ENCODE measurements at places on chromosomes 1 and 21.

DNA sequence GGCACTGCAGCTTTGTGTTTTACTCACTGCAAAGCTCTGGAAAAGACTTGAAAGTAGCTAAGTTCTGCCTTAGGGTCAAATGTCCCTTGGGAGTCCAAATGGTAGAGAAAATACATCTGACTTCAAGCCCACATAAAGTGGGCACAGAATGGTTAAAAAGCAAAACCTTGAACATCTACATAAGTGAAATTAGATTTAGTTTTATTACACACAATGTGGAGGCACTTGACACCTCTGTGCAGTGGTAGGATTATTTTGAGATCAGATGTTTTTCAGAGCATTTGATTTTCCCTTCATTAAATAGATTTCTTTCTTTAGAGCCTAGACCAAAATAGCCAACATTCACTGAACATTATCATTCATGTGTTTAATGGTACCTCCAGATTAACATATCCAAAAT, 11.2 kb upstream of the FCRL3 start:
- DNase-seq, result no peak

DNA sequence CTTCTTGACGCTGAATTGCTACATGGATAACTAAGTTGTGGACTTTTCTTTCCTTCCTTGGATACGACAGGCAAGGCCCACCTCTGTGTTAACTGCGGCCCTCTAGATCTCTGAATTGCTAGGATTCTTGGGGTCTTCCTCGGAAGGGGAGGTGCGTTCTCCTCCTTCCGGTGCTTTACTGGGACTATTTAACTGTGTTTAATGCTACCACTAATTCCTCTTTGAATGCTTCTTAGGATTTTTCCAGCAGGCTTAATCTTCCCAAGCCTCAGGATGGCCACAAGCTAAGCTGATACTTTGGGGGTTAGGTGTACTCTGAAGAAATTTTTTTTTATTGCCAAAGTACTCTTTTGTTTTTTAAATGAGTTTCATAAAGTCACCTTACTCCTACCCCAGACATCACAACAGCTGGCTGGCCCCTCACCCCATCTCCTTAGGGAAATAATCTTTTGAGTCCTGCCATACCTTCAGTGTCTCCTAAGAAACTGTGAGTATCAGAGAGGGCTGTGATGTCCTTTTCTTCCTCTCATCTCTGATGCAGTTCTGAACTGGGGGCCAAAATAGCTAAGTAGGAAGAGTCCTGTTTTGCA, 21.4 kb downstream of the KIRREL1 start:
- no peak for DNase-seq

DNA sequence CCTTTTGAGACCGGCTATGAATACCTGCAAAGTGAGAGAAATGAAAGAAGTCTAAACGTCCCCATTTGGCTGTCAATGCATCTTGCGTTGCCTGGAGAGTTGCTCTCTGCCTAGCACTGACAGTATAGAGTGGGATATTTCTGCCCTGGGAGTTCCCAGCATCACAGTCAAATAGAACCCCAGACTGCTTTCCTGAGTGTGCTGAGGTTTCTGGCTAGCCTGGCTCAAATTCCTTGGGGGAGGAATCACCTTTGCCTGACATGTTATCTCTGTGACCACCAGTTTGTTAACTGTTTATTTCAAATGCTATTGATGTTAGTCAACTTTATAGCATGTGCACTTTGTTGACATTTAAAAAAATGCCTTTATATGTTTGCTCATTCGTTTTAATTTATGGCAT, 212.0 kb upstream of the FAM78B start:
- DNase-seq, result no peak

GRCh38 chr21:39385299-39386145, 36.6 kb upstream of the HMGN1 start:
- no peak for DNase-seq

DNA sequence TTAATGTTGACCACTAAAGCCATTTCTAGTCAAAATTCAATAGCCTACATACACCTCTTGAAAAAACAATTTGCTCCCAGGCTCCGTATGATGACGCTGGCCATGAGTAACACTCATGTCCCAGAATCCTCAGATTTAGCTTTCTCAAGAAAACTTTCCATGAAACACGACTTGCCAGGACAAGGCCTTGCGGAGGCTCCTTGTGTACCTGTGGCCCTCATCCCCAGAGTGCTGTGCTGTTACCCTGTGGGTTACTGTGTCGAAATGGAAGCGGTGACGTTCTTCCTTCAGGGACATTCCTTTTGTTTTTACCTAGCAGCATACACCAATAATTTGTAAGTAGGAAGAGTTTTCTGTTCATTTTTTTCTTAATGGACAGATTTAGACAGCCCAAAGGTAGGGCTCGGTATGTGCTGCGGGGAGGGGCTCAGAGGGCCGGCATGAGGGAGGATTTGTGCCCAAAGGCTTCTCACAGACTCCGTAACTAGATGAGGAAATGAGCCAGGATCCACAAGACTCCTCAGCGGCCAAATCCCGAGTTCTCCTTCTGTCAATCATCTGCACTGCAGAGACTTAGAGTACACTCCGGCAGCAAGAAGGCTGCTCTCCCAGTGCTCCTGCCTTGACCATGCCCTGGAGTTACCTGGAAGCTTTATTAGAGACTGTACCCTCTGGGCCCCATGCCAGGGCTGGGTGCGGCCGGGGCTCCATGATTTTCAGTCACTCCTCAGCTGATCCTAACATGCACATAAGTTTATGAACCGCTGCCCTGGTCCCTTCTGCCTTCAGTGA, 17.8 kb downstream of the GNG12 start:
- no peak for DNase-seq

DNA sequence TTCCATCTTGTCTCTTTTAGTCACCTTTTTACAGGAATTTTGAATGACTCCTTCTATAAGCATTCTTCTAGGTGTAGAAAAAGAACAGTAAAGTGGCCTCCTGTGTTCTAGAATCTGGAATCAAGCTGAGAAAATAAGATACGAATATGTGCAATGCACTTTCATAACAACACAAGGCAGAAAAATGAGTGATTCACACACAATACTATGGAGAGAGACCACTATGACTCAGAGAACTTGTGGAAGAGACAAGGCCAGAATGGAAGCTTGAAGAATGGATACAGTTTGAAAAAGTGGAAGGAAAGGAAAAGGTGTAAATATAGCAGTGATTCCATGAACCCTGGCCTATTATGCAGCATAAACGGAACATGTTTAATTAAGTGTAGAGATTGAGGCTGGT, 57.1 kb upstream of the SAMSN1 start:
- DNase-seq, result no peak

DNA sequence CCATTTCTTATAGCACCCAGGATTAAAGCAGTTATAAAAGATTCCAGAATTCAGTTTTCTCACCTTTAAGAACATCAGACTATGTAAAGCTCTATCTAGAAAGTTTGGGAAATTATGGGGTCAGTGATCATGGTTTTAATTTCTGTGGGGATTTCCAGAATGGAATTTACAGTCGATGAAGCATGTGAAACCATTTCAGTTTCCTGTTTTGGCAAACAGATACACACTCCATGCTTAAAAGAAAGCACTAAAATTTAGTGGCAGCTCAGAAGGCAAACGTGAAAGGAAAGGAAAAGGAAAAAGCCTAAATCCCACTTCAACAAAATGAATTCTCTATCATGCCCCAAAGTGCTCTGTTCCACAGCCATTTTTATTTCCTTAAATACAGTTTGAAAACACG, 60.4 kb downstream of the FYB2 start:
- DNase-seq, result no peak

DNA sequence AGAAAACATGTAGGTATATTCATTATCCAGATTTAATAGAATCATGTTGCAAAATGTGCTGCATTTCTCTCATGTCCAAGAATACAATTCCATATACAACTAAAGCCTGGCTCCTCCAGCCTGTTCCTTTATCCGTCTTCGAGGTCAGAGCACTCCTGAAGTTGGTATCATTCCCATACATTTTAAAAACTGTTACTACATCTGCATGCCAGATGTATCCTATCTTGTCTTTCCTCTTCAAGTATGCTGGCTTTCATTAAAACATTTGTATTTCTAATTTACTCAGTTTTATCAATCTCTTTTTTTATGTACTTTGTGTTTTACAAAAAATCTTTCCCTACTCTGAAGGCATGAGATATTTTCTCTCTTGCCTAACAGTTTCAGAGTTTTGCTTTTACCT, 536.6 kb upstream of the USP24 start:
- DNase-seq, result no peak

DNA sequence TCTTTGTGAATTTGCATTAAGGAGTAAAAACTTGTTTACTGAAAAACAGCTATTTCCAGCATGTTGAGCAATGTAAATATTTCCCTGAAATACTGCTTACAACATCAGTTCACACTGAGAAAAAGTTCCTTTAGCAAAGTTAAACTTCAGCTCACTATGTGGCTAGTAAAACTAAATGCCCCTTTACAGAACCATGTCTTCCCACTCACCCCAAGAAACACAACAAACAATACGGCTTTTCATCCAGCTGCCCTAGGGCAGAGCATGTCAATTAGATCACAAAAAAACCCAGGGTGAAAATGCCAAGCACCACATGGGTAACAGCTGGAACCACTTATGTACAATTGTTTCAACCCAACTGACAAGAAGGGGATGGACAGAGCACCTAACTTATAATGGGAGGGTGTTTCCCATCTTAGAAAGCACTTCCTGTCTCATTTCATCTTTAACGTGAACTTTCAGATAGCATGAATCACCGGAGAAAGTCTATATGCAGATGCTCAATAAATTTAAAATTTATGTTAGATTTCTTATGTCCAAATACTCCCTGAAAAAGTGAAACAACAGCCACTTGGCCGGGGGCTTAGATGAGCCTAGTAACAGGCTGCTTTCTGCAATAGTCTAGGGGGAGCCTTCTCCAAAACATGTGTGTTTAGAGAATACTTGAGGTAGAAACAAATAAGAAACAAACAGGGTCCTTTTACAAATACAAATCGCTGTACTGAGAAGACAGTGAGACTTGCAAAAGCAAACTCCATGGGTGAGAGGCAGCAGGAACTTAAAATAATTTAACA, 6.6 kb downstream of the NID1 start:
- no peak for DNase-seq

- DNase-seq, result no peak
Observed at GRCh38 chr1:185215911-185216310, 58.9 kb downstream of the SWT1 start.

GRCh38 chr1:64922336-64922735, 44.0 kb downstream of the JAK1 start:
- no peak for DNase-seq

GRCh38 chr1:221884821-221885220, 142.9 kb upstream of the DUSP10 start:
- no peak for DNase-seq

- DNase-seq, result no peak
Observed at GRCh38 chr21:34567604-34568155, 47.2 kb downstream of the RCAN1 start.

DNA sequence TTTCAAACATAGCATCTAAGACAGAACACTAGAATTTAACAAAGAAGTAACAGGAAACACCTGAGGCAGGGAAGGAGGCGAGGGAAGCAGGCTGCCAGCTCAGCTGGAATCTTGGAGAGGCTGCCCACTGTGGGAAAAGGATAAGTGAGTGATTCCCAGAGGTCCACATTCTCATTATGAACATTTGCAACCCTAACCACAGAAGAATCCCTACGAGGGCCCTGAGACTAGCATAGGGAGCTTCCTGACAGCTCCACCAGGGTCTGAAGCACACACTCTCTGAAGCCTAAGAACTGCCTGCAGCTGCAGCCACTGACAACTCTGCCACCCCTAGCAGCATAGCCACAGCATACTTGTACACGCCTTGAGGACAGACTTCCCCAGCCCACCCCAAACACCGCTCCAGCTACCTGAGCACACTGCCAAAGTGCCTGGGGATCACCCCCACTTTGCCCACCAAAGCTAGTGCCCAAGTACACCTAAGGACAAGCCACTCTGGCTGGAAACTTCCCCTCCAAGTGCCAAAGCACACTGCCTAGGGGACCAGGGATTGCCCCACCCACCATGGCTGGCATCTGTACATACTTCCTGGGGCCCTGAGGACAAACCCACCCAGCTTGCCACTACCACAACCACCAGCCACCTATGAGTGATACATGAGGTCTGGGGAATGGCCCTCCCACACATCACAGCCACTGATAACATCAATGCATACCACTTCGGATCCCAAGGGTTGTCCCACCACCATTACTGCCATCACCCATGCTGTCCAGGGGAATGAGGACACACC, 76.6 kb upstream of the GUCA2A start:
- no peak for DNase-seq

DNA sequence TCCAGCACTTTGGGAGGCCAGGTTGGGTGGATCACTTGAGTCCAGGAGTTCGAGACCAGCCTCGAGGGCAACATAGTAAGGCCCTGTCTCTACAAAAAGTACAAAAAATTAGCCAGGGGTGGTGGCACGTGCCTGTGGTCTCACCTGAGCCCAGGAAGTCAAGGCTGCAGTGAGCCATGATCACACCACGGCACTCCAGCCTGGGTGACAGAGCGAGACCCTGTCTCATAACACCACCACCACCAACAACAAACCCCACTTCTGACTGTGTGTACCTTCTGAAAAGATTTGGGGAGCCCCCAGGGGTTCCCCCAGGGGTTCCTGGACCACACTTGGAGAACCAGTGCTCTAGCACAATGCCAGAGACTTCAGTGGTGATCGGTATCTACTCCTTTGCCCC, 29.9 kb downstream of the NUAK2 start:
- no peak for DNase-seq

DNA sequence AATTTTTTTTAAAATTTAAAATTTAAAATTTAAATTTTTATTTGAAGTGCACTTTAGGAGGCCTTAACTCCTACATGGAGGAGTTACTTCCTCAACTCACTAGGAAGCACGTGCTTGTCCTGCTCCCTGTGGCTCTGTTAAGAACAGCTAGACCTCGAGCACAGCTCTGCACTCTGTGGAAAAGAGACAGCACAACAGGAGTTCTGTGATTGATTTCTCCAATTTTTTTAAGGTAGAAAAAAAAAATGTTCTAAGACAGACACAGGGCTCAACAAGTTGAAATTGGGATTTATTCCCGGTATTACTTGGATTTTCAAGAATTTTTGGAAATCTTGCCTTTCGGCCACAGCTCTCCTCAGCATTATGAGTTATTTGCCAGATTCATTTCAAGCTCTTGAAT, 356.6 kb upstream of the LYPLAL1 start:
- DNase-seq, result no peak

- DNase-seq, result no peak
Observed at GRCh38 chr1:176206006-176206960, 803 bp downstream of the COP1 start.
